Aorta (tissue), 5 donors: ENCODE measurements at places on chromosomes 16 and 17. TPM values are rescaled to one million over a fixed set of nuclear protein-coding genes. Genes with fewer than 3 reads are reported as not detected.

- no peaks in the 10 kb centered on the region for H3K36me3 ChIP-seq
- no peak overlapping the region for H3K4me3 ChIP-seq
- H3K4me1 ChIP-seq = no peaks in the 10 kb centered on the region
- DNase-seq = no peak
Observed at GRCh38 chr17:62706598-62707424, 79.3 kb downstream of the MRC2 start.

GRCh38 chr17:74804683-74805082, 28.5 kb upstream of the NAT9 start:
- H3K4me3 ChIP-seq = no peak overlapping the region
- no peaks in the 10 kb centered on the region for H3K27me3 ChIP-seq
- no peaks in the 10 kb centered on the region for H3K4me1 ChIP-seq
- no peak overlapping the region for H3K27ac ChIP-seq

- DNase-seq = no peak
- H3K27me3 ChIP-seq = no peaks in the 10 kb centered on the region
- no peak overlapping the region for H3K4me3 ChIP-seq
- H3K4me1 ChIP-seq = no peaks in the 10 kb centered on the region
Observed at GRCh38 chr16:77677129-77677528, 45.2 kb upstream of the NUDT7 start.

GRCh38 chr17:56793957-56794356, 39.8 kb downstream of the C17orf67 start:
- H3K4me3 ChIP-seq = no peak overlapping the region
- no peaks in the 10 kb centered on the region for H3K27me3 ChIP-seq
- DNase-seq = no peak
- H3K4me1 ChIP-seq = no peaks in the 10 kb centered on the region

DNA sequence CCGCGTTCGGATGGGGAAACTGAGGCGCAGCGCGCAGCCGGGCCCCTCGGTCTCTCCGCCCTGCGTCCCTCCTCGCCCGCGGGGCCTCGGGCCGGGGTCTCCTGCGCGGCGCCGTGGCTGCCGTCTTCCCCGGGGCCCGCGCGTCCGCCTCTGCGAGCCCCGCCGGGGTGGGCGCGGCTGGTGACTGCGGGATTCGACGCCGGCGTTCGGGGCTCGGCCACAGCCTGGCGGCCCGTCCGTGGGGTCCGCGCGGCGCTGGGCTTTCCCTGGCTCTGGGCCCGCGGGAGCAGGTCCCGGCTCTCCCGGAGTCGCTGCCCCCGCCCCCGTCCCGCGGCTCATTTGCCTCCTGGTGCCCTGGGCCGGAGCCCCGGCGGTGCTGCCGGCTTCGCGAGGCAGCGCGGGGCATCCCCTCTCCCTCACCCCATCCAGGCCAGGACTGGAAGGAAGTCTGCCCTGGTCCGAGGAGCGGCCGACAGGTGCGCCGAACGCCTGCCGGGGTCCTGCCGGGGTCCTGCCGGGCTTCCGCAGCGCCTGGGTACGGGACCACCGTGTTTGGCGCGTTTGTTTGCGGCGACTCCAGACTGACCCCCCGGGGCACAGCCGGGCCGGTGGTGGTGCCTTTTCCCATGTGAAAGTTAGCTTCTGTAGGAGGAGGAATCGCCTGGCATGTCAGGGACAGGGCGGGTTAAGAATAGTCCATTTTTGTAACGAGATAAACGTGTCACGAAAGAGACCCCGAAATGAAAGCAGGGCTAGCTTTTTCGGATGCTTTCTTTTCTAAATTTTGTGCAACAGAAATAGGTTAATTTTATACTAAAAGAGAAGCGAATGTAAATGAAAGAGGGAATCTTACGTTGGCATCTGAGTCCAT, 671 bp downstream of the CHMP6 start:
- H3K4me3 ChIP-seq = peak overlapping the region; percentile 94
- no peak for DNase-seq
- no peaks in the 10 kb centered on the region for H3K36me3 ChIP-seq
- H3K27ac ChIP-seq = no peak overlapping the region

- H3K4me3 ChIP-seq = no peak overlapping the region
- no peak for DNase-seq
- H3K4me1 ChIP-seq = no peaks in the 10 kb centered on the region
- H3K27ac ChIP-seq = no peak overlapping the region
Observed at GRCh38 chr16:81695321-81696165, 83.5 kb upstream of the PLCG2 start.

DNA sequence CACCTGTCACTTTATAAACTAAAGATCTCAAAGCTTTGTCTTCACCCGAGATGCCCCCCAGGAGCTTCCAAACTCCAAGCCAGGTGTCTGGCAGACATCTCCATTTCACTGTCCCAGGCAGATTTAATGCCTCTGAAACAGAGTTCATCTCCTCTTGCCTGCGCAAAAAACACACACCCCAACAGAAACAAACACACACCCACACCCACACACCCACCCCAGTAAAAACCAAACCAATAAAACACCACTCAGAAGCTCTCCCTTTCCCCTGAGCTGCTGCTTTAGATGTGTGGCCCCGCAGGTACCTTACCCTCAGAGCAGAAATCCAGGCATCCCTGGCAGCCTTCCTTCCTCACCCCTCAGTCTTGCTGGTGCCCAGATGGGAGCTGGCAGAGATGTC, 14.4 kb downstream of the SEC14L1 start:
- no peak overlapping the region for H3K27ac ChIP-seq
- H3K27me3 ChIP-seq = no peaks in the 10 kb centered on the region
- H3K4me1 ChIP-seq = no peaks in the 10 kb centered on the region

GRCh38 chr17:74250324-74250995, 23.6 kb upstream of the DNAI2 start:
- H3K27me3 ChIP-seq = no peaks in the 10 kb centered on the region
- no peak overlapping the region for H3K4me3 ChIP-seq
- H3K36me3 ChIP-seq = no peaks in the 10 kb centered on the region
- DNase-seq = no peak
- no peaks in the 10 kb centered on the region for H3K4me1 ChIP-seq
- no peak overlapping the region for H3K27ac ChIP-seq

- no peak overlapping the region for H3K27ac ChIP-seq
- H3K4me1 ChIP-seq = no peaks in the 10 kb centered on the region
- peak; percentile 77 for DNase-seq
- no peak overlapping the region for H3K4me3 ChIP-seq
- H3K27me3 ChIP-seq = no peaks in the 10 kb centered on the region
Observed at GRCh38 chr16:50309527-50310307, 43.4 kb downstream of the ADCY7 start.

- peak overlapping the region; percentile 80 for H3K27ac ChIP-seq
- H3K36me3 ChIP-seq = no peaks in the 10 kb centered on the region
- H3K4me1 ChIP-seq = no peaks in the 10 kb centered on the region
- no peaks in the 10 kb centered on the region for H3K27me3 ChIP-seq
Observed at GRCh38 chr16:88783391-88784073, 1.5 kb downstream of the PIEZO1 start.

DNA sequence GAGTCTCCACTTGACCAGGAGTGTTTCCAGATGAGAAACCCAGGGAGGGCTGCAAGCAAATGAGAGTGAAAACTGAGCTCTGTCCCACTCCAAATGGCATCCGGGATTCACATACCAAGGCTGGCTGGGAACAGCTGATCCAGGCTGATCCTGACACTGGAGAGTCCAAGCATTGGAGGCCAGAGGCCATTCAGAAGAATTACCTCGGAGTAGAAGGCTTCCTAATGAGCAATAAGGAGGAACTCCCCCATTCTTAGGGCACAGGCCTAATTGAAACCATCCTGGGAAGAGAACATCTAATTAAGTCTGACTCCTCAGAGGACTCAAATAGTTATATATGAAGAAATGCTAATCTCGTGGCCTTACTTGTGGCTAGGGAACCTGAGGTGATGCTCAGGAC, 142.8 kb downstream of the PRKCA start:
- no peaks in the 10 kb centered on the region for H3K27me3 ChIP-seq
- no peak for DNase-seq
- no peak overlapping the region for H3K4me3 ChIP-seq
- no peak overlapping the region for H3K27ac ChIP-seq
- no peaks in the 10 kb centered on the region for H3K4me1 ChIP-seq

DNA sequence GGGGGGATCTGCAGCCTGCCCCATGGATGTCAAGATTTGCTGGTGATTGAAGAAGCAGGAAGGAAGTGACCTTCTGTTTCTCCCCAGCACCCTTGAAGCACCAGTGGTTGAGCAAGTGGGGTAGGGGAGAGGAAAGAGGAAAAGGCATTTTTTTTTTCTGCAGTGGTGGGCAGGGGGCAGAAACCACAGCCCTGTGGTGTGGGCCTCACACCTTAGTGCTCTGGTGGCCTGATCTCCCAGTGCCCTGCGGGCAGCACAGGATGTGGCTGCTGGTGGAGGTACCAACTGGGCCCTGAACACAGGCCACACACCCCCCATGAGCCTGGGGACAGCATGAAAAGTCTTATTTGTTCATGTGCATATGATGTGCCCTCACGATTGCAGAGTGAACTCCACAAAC, 7.1 kb downstream of the ITGAD start:
- H3K27me3 ChIP-seq = no peaks in the 10 kb centered on the region
- no peaks in the 10 kb centered on the region for H3K36me3 ChIP-seq
- H3K4me3 ChIP-seq = no peak overlapping the region

DNA sequence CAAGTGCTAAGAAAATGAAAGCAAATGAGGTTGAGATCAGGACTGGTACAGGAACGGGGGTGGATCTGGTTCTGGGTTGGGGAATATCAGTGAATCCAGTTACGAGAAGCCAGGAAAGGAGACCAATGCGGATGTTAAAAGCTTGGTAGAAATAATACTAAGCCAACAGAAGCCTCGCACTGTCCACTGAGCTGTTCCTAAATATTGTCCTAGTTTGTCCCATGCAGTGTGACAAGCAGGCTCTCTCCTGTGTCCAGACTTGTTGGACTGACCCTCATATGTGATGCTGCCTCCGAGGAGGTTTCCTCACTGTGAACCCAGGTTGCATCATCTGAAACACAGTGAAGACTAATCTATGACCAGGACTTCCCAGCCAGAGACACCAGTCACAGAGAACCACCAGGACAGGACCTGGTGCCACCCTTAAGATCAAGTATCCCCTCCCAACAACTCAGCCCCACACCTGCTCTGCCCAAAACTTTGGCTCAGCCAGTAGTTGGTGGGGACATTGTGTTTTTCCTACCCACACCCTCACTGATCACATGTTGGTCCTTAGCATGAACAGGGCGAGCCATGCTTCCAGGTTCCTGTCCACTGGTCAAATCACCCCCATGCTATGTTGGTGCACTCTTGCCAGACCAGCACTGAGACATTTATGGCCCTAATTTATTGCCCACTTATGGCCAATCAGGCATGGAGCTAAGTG, 32.7 kb upstream of the SCNN1B start:
- H3K27ac ChIP-seq = no peak overlapping the region
- no peak overlapping the region for H3K4me3 ChIP-seq

GRCh38 chr17:57419940-57420550, 163.7 kb downstream of the MSI2 start:
- no peak overlapping the region for H3K27ac ChIP-seq
- no peaks in the 10 kb centered on the region for H3K4me1 ChIP-seq
- no peaks in the 10 kb centered on the region for H3K36me3 ChIP-seq
- H3K4me3 ChIP-seq = no peak overlapping the region
- no peaks in the 10 kb centered on the region for H3K27me3 ChIP-seq
- DNase-seq = no peak

DNA sequence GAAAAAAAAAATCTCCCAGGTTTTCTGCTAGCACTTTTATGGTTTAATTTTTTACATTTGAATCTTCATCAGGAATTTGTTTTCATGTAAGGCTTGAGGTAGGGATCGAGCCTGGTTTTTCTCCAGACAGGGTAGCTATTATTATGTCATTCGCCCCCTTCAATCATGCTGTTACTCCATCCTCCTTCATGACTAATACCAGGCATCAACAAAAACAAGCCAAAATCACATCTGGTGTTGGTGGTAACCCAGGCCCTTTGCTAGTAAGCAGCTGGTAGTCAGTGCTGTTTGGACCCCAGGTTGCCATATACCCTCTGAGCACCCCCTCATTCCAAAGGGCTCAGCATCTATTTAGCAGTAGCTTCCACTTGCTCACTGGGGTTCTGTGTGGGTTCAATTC, 29.5 kb downstream of the DRC3 start:
- no peaks in the 10 kb centered on the region for H3K36me3 ChIP-seq
- no peaks in the 10 kb centered on the region for H3K27me3 ChIP-seq
- H3K4me3 ChIP-seq = no peak overlapping the region
- H3K27ac ChIP-seq = no peak overlapping the region
- DNase-seq = no peak

GRCh38 chr17:34626121-34626681, 46.8 kb downstream of the TMEM132E start:
- no peaks in the 10 kb centered on the region for H3K4me1 ChIP-seq
- H3K36me3 ChIP-seq = no peaks in the 10 kb centered on the region
- H3K27ac ChIP-seq = no peak overlapping the region
- no peak overlapping the region for H3K4me3 ChIP-seq
- no peaks in the 10 kb centered on the region for H3K27me3 ChIP-seq

DNA sequence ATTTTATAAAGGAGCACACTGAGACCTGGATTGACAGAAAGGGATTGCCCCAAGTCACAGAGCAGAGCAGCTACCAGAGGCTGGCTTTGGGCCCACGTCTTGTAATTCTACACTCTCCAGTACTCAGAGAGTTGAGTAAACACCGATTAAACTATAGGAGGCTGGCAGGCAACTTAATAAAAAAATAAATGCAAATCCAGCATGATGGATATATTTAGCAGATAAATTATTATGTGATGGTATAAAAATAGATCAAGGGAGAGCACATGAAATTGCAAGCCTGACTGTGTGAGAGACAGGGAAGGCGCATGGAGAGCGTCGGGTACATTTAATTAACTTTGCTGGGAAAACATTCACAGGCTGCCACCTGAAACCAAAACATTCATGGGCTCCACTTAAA, 87.7 kb upstream of the CCL2 start:
- H3K27ac ChIP-seq = no peak overlapping the region
- no peak overlapping the region for H3K4me3 ChIP-seq
- H3K36me3 ChIP-seq = no peaks in the 10 kb centered on the region
- no peak for DNase-seq

GRCh38 chr17:59811209-59811608, 81.5 kb downstream of the TUBD1 start:
- H3K27ac ChIP-seq = no peak overlapping the region
- H3K36me3 ChIP-seq = no peaks in the 10 kb centered on the region
- no peaks in the 10 kb centered on the region for H3K4me1 ChIP-seq
- no peaks in the 10 kb centered on the region for H3K27me3 ChIP-seq
- no peak overlapping the region for H3K4me3 ChIP-seq

DNA sequence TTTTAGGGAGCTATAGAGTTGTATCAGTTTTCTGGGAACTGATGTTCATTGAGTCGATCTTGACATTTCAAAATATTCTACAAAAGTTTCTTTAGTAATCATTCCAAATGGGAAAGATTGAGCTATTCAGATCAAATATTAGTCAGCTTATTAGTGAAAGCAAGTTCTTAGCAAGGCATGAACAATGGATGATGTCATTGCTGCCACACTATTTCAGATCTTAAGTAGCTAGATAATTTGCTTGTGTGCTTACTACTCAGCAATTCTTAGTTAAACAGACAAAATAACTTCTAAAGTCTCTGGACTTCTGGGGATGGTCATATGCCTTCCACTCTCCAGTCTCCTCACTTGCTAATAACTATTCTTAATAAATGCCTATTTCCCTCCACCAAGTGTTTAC, 69.0 kb upstream of the CDH8 start:
- no peaks in the 10 kb centered on the region for H3K4me1 ChIP-seq
- no peaks in the 10 kb centered on the region for H3K36me3 ChIP-seq
- no peak overlapping the region for H3K27ac ChIP-seq
- H3K4me3 ChIP-seq = no peak overlapping the region
- H3K27me3 ChIP-seq = no peaks in the 10 kb centered on the region

- H3K27ac ChIP-seq = no peak overlapping the region
- no peaks in the 10 kb centered on the region for H3K36me3 ChIP-seq
- H3K4me3 ChIP-seq = no peak overlapping the region
- DNase-seq = no peak
Observed at GRCh38 chr16:87108941-87109340, 208.3 kb downstream of the C16orf95 start.

DDX28 gene
- total RNA-seq = 4.3 TPM

COL1A1 gene
- total RNA-seq = 948 TPM

AOC2 gene
- total RNA-seq = 2.6 TPM

CUEDC1 gene
- 43.6 TPM for total RNA-seq

CNTROB gene
- 18.3 TPM for total RNA-seq

TM4SF5 gene
- not detected for total RNA-seq
